K562 (cell line): ENCODE measurements at places on chromosomes 1 and 21.

DNA sequence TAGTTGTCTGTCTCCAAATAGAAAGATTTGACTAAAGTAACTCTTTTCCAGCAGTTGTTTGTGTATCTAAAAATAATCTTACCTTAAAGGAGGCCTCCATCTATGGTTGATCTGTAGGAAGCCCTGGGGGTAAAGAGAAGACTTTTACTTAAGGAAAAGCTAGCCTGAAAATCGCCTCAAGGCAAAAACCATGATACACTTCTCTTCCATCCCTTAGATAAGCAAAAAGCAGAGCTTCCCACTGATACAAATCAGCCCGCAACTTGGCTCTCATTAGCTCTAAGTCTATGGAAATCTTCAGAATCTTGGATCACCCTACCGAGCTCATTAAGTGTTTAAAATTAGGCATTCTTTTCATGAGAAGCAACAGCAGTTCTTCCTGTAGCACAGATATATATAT lies 576.9 kb upstream of the PTBP2 start:
- DNase-seq: no peak
- no peak overlapping the region for H3K27ac ChIP-seq
- no peak overlapping the region for H3K4me3 ChIP-seq
- no peaks in the 10 kb centered on the region for H3K36me3 ChIP-seq

GRCh38 chr21:45618846-45619485 lies 24.6 kb upstream of the PCBP3 start:
- H3K27me3 ChIP-seq: peaks cover 86% of the 10 kb centered on the region
- H3K4me3 ChIP-seq: no peak overlapping the region
- H3K36me3 ChIP-seq: no peaks in the 10 kb centered on the region
- H3K4me1 ChIP-seq: peaks cover under 1% of the 10 kb centered on the region; the same call in 1 of the 3 replicates
- no peak overlapping the region for H3K27ac ChIP-seq

DNA sequence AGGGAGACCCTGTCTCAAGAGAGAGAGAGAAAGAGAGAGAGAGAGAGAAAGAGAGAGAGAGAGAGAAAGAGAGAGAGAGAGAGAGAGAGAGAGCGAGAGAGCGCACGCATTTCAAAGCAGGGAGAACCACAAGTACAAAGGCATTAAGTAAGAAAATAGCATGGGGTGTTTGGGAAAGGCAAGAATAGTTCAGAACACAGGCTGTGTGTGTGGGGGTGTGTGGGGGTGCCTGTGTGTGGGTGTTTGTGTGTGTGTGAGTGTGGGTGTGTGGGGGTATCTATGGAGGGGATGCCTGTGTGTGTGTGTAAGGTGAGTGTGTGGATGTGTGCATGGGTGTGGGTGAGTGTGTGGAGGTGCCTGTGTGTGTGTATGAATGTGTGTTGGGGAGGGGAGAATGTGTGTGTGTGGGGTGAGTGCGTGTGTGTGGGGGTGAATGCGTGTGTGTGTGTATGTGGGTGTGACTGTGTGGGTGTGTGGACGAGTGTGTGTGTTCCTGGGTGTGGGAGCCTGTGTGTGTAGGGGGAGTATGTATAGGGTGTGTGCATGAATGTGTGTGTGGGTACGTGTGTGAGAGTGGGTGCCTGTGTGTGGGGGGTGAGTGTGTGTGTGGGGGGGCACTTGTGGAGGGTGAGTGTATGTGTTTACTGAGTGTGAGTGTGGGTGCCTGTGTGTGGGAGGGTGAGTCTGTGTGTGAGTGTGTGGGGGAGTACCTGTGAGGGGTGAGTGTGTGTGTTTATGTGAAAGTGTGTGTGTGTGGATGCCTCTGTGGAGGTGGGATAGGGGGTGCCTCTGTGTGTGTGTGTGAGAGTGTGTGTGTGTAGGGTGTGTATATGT lies 19.1 kb upstream of the HDAC1 start:
- H3K27me3 ChIP-seq: peaks cover 13% of the 10 kb centered on the region; the same call in 1 of the 2 replicates
- H3K27ac ChIP-seq: no peak overlapping the region
- DNase-seq: peak; percentile 49
- no peaks in the 10 kb centered on the region for H3K36me3 ChIP-seq

DNA sequence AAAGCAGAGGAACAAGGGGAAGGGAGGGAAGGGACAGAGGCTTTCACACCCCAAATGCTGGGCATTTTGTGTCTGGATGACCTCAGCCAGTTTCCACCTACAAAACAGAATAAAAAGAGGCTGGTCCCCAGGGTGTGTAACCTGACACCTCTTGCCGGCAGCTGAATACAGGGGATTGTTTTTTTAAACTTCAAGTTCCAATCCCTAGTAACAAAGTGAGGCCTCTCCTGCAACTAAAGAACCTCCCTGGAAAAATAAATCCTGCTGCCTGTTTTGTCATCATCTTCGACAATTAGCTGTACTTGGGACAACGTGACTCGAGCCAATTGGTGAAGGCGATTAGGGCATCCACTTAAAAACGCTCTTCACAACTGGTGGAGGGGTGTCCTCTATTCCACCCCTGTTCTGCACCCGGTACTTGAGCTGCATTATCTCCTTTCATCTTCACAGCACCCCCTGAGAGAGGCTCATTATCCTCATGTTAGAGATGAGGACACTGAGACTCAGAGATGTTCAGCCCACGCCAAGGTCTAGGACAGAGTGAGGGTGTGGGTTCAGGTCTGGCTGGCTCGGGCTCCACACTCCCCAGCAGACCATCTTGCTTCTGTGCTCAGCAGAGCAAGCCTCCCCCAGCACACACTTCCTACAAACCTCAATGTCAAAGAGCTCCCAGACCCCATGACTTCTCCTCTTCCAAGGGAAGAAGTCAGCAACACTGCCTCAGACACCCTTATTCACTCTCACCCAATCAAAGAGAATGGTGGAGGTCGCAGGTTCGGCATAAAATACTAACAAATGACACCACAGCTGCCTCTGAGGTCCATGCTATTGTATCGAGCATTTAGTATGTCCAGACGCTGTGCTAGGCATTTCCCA lies 15.2 kb downstream of the ITPKB start:
- DNase-seq: peak; percentile 50
- no peak overlapping the region for H3K4me3 ChIP-seq
- H3K27me3 ChIP-seq: peaks cover 52% of the 10 kb centered on the region
- H3K27ac ChIP-seq: no peak overlapping the region
- peaks cover 14% of the 10 kb centered on the region; the same call in 2 of the 3 replicates for H3K4me1 ChIP-seq
- no peaks in the 10 kb centered on the region for H3K36me3 ChIP-seq

DNA sequence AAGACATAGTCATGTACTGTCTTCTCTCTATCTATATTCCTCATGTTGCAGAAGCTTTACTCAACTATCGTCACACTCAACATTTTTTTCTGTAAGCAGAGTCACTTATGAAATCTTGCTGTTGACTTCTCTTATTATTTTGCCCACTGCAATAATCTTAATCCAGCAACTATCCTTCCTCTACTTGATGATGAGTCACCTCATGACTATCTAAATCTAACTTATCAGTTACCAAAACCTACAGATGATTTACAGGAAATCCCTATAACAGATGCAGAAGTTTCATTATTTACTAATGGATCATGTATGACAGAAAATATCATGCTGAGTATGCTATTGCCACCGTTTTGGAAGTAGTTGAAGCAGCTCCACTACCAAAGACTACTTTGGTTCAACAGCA lies 378.9 kb downstream of the DUSP10 start:
- H3K27me3 ChIP-seq: no peaks in the 10 kb centered on the region
- no peak overlapping the region for H3K4me3 ChIP-seq
- H3K36me3 ChIP-seq: no peaks in the 10 kb centered on the region
- DNase-seq: no peak
- no peak overlapping the region for H3K27ac ChIP-seq
- no peaks in the 10 kb centered on the region for H3K4me1 ChIP-seq

DNA sequence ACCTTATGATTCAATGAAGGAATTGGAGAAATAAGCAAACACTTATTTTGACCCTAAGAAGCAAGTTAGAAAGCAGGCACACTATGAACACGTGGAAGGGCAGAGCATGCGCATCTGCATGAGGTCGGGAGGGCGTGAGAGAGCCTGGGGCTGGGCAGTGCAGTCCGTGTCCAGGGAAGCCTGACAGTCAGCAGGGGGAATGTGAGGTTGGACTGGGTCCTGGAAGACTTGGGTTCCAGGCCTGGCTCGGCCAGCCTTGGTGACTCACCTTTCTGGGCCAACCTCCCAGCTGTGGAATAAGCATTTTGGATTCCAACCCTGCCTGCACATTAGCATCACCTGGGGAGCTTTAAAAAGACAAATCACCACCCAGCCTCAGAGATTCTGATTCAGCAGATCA lies 26.6 kb upstream of the LMX1A start:
- no peaks in the 10 kb centered on the region for H3K4me1 ChIP-seq
- H3K27me3 ChIP-seq: peaks cover 7% of the 10 kb centered on the region; the same call in 1 of the 2 replicates
